ENCODE measurements at places on chromosomes 1 and 21. TPM values are rescaled to one million over a fixed set of nuclear protein-coding genes. Genes with fewer than 3 reads are reported as not detected.

BEND5 gene
- 3.5 TPM for total RNA-seq

C1orf116 gene
- 0.06 TPM for total RNA-seq

PCSK9 gene
- 0.13 TPM for total RNA-seq

PLEKHA6 gene
- 14.1 TPM for total RNA-seq

OR6N1 gene
- total RNA-seq: not detected

NBPF19 gene
- total RNA-seq: 6.3 TPM

LINGO4 gene
- total RNA-seq: 0.29 TPM

FAM163A gene
- total RNA-seq: not detected

ADAM30 gene
- total RNA-seq: not detected

- DNase-seq: no peak
Observed at GRCh38 chr1:46444466-46444865, 45.2 kb upstream of the DMBX1 start.

DNA sequence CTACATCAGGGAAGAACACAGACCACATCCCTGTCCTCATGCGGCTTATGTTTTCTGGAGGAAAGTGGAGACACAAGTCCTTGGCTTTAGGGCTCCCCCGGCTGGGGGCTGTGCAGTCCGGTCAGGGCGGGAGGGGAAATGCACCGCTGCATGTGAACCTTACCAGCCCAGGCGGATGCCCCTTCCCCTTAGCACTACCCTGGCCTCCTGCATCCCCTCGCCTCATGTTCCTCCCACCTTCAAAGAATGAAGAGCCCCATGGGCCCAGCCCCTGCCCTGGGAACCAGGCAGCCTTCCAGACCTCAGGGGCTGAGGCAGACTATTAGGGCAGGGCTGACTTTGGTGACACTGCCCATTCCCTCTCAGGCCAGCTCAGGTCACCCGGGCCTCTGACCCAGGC is 45.5 kb downstream of the TNNT2 start:
- no peak for DNase-seq

GRCh38 chr1:119245881-119246280 is 105.4 kb upstream of the WARS2 start:
- no peak for DNase-seq

- no peak for DNase-seq
Observed at GRCh38 chr1:230226007-230226800, 159.2 kb downstream of the GALNT2 start.

- no peak for DNase-seq
Observed at GRCh38 chr1:119079881-119080280, 60.6 kb downstream of the WARS2 start.

DNA sequence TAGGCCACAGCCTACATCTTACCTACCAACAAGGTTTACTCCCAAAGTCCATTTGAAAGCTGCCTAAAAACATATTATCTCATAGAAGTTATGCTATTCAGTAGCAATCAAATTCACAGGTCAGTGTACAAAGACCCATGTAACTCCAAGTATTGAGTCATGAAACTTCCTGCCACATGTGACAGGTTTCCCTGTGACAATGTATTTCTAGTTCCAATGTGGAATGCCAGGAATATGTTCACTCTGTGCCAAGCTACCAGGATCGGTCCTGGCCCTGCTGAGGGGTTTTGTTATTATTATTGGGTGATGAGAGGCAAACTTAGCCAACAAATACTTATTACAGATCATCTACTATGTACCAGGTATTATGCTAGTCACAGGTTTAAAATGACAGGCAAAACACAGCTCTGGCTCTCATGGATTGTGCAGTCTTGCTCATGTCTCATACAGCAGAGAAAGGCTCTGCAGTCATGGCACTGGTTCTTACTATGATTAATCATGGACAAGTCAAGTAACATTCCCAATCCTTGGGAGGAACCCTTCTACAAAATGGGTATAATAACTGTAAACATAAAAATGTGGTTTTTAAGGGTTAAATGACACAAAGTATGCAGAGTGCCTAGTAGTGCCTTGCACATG is 22.5 kb downstream of the DPH5 start:
- no peak for DNase-seq

GRCh38 chr1:165138960-165139359 is 217.6 kb downstream of the LMX1A start:
- no peak for DNase-seq

- DNase-seq: no peak
Observed at GRCh38 chr1:15160626-15161025, 7.1 kb downstream of the TMEM51 start.

DNA sequence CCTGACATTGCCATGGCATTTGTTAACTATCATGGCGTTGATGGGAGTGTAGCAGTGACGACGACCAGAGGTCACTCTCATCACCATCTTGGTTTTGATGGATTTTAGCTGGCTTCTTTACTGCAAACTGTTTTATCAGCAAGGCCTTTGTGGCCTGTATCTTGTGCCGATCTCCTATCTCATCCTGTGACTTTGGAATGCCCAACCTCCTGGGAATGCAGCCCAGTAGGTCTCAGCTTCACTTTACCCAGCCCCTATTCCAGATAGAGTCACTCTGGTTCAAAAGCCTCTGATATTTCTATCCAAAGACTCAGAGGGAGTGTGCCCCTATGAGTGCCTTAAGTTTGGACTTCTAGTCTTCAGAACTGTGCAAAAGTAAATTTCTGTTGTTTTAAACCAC is 130.1 kb downstream of the ADAMTS1 start:
- no peak for DNase-seq

GRCh38 chr1:54845772-54846171 is 41.2 kb downstream of the DHCR24 start:
- no peak for DNase-seq

GRCh38 chr1:186164773-186165172 is 210.3 kb downstream of the TPR start:
- DNase-seq: no peak

- DNase-seq: no peak
Observed at GRCh38 chr1:98991127-98992012, 13.3 kb downstream of the PLPPR5 start.

Data from left cardiac atrium (tissue), 4 donors.